ENCODE measurements at places on chromosomes 7 and 10.

GRCh38 chr10:72598769-72599701 is 26.8 kb downstream of the MICU1 start:
- peak; percentile 16 for DNase-seq

DNA sequence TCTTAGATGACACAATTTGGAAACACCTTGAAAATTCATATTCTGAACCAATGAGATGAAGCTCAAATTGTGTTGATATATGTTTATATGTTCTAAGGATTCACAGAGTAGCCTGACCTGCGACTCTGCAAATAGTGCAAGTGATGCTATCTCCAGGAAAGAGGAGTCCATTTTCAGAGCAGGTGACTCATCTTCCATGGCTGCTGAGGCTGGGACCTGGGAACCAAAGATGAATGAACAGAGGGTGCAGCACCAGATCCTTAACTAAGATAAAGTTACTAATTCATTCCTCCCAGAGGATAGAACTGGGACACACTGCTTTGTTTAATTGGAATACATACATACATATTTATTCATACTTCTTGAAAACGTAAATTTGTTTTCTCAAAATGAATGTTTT is 240.6 kb upstream of the SEMA3C start:
- peak; percentile 16 for DNase-seq

DNA sequence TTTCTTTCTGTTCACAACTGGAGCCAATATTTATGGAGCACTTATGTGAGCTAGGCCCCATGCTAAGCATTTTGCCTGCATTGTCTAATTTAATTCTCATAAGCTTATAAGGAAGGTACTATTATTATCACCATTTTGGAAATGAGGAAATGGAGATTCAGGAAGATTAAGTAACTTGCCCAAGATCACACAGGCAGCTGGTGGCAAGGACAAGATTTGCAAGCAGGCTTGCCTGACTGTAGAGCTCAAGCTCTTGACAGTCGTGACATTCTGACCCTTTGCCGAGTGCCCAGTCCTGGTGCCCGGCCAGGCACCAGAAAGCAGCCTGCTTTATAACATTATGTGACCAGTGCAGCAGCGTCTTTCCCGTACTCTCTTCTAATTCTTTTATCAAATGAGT is 38.2 kb downstream of the WNT2 start:
- DNase-seq, result no peak

- DNase-seq, result no peak
These were observed 46.0 kb downstream of the NAMPT start for GRCh38 chr7:106238830-106239229.

DNA sequence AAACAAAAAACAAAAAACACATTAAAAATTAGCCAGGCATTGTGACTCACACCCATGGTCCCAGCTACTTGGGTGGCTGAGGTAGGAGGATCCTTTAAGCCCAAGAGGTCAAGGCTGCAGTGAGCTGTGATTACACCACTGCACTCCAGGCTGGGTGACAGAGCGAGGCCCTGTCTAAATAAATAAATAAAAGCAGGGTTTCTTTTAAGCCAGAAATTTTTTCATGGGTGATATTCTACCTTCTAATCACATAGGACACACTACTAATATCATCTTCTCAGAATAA is 14.2 kb upstream of the SVIL start:
- DNase-seq, result peak; percentile 32

GRCh38 chr10:49167425-49168170 is 20.6 kb downstream of the TMEM273 start:
- no peak for DNase-seq

Data from fibroblast of the aortic adventitia (primary cell).